DMS79 treated with DMSO at 0.1 percent for 48 hours (cell line): ENCODE measurements at places on chromosomes 6 and 20.
A peak's percentile ranks its signal among the peaks of the same experiment; 100 is the strongest.

GRCh38 chr6:154039231-154039842, at the start of gene OPRM1:
TSS of gene OPRM1 (plus strand) at chr6:154039240. CDS start at chr6:154039545, 305 bp downstream.
- DNase-seq: no peak

DNA sequence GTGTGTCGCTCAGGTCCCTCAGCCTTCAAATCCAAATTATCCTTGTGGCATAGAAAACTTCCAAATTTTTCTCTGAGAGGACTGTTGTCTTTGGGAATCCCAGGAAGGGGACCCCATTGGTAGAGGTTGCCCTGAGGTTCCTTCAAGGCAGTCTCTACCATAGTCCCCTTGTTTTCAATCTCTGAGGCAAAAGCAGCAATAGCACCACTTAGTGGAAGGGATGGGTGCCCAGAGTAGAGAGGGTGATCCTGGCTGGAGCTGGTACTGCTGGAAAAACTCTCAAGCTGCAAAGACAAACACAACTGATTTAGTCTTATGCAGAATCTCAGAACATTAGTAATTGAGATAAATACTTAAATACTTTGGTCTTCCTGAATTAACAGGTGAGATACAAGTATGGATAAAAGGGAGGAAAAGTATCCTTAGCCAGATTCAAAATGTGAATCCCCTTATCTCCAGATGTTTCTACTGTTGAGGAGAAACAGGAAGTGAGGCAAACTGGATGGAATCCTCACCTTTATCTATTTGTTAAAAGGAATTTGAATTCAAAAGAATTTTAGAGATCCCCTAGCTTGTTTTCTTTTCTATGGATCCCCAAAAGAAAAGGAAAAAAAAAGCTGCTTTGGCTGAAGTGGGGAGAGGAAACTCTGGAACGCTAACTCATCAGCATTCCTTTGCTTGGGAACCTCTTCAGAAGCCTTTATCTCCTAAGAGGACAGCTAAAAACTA, 13.4 kb downstream of the ZNF318 start:
- DNase-seq: no peak

DNA sequence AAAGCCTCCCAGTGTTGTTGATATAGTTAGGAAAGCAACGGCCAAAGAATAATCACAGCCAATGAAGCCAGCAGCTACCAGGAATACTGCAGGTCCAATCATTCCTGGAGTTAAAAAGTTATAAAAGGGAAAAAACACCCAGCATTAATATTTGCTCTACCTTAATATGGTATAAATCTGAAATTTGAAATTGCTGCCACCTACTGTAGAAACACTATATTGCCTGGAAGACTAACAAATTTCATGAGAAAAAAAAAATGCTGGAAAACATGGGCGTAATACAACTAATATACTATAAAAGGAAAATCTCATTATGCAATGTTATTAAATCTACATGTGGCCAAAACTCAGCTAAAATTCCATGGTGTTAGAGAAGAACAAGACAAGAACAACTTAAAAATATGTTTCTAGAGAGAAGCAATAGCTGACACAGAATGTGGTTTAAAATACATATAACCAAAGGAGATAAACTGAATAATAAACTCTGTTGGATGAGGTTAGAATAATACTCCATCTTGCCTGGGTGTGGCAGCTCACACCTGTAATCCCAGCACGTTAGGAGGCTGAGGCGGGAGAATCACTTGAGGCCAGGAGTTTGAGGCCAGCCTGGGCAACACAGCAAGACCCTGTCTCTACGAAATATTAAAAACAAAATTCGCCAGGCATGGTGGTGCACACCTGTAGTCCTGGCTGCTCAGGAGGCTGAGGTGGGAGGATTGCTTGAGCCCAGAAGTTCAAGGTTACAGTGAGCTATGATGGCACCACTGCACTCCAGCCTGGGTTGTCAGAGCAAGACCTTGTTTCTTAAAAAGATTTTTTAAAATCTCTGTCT, 43.1 kb downstream of the SLC17A5 start:
- DNase-seq: peak; percentile 35

GRCh38 chr6:48628316-48628715, 517.3 kb upstream of the PTCHD4 start:
- no peak for DNase-seq

DNA sequence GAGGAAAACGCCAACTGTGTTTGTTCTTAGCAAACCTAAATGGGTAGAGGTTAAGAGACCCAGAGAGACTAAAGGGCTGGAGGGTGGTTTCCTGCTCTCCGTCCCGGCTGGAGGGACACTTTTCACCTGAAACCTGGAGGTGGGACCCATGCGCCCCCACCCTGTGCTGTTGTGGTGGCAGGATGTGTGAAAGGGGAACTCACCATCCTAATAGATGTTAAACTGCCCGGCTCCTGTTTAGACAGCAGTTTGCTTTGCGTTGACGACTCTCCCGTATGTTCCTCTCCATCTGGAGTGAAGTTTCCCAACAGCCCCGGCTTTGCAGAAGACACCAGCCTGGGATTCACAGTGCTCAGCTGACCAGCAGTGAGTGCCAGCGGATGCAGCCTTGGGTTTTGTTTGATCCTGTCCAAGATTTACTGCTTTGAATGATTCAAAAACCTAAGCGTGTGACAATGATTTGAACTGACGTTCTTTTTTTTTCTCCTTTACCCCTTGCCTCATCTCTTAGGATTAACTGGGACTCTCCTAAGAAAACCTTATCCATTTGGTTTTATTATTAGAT, 66.0 kb downstream of the CDH4 start:
- DNase-seq: no peak

GRCh38 chr6:156887623-156888269, 110.6 kb downstream of the ARID1B start:
- DNase-seq: no peak

DNA sequence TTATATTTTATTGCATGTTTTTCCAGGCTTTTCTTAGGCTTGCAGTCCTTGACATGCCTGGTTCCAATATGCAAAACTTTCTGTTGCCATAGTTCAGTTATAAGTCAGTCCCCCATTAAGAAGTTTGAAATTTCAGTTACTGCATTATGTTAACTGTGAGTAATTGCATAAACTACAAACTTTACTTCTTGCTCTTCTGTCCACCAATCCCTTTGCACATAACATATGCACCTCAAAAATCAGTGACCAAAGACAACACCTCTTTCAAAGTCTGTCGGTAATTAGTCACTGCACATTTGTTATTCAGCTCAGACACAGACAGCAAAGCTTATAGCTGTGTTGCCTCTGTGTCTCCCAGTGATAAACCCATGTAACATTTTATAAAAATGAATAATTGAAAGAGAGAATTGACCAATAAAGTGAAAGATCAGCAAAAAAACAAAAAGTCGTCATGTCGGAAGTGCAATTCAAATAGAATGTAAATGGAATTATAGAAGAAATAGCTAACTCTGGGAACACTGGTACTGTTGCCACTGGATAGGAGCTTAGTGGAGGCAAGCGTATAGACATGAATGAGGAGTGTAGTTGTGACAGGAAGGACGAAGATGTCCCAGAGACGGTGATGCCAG, 50.3 kb upstream of the BTBD3 start:
- DNase-seq: no peak
